ENCODE measurements at places on chromosomes 13 and 19.

DNA sequence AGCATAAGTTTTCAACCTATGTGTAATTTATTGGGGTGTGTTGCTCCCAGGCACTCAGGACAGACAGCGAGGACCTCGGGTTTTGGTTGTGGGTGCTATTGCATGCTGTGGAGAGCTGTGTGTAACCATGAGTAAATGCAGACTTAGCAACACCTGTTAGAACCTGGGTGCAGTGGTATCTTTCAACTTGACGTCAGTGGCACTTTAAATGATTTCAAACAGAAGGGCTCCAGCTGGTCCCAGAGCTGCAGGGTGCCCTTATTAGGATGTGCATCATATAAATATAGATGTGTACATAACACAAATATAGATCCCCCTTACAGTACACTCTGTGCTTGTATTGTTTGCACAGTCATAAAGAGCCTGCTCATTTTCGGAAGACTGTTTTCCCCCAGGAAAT lies 228.3 kb upstream of the IRS2 start:
- DNase-seq, result no peak

- no peak for DNase-seq
These were observed 18.9 kb downstream of the VASP start for GRCh38 chr19:45526143-45526542.

GRCh38 chr19:33795370-33796163 lies 1.1 kb upstream of the KCTD15 start:
- DNase-seq, result peak; percentile 20

DNA sequence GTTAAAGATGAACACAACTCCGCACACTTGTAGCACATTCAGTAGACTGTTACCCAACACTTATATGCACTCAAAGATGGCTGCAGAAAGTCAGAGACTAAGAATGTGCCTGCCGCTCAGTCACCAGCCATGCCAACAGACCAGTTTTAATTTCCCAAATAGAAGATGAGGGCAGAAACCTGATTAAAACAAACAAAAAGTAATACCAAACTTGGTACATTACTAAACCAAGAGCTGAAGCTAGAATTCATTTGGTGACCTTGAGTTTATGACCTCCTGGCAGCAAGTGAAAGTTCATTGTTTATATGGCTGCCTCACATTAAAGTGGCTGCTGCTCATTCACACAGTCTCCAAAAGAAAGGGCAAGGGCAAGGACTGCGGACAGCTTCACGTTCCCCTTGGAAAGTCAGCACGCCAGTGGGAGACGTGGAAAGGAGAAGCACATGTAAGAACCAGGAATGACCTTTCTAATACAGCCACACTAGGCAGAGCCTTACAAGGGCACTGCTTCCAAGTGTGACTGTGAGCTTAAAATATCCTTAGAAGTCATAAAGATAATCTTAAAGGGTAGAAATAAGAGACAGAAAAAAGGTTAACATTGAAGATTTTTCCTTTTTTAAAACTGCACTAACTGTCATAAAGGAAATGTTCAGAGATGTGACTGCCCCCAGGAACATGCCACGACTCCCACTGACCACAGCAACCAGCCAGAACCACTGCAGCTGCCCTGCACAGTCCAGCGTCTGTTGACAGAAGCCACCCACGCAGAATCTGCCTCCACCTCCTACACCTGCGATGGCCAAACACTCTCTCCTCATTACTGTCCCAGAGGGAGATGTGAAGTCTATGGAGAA lies 73.5 kb downstream of the STK24 start:
- no peak for DNase-seq

GRCh38 chr13:79468819-79469218 lies 12.1 kb upstream of the NDFIP2 start:
- DNase-seq, result no peak

DNA sequence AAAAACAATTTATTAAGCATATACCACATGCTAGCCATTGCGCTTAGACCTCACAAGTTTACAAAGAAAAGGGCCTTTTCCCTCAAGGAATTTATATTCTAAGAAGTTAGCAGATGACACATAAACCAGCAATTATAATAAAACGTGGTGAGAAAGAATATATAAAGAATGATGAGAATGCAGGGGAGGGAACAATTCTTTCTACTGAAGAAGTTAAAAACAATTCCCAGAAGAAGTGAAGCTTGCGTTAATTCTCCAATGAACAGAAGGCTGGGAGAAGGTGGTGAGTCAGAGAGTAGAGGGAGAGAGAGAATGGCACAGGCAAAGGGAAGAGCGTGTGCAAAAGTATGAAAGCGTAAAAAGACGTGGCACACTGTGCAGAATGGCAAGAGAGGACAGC lies 69.5 kb upstream of the ZDHHC20 start:
- DNase-seq, result no peak

DNA sequence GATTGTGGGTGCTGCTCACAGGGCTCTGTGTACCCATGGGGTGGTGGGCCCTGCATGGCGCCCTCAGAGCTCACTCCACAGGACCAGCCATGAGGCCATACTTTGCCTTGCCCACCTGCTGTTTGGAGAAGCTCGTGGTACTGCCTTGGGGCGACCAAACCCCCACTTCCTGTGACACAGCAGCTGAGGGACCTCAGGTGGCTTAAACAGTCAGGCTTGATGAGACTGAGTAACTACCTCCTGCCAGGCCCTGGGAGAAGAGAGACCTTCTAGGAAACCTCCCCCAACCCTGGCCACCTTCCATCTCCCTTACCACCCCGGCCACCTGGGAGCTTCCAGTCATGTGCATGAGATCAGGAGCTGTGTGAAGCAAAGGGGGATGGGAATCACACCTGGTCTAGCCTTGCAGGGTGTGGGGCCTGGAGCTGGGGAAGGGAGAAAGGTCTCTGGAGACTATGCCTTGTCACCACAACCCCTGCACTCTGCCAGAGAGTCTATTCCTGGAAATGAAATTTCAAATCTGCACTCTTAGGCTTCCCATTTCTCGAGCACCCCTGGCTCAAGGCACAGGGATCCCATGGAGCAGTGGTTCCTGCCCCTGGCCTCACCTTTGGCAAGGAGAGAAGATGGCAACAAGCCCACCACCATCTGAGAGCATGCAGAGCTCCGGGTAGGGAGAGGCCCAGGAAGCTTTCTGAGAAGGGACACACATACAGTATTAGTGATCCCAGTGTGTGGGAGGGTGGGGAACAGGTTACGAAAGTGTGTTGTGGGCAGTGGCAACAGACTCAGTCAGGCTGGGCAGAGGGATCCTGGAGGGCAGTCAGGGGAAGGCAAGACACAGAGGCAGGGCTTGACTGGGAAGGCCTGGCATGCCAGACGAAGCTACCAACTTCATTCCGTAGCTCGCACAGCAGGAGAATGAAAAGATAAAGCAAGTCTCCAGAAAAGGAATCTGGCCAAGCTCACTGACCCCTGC lies 125.0 kb downstream of the URI1 start:
- DNase-seq, result no peak

DNA sequence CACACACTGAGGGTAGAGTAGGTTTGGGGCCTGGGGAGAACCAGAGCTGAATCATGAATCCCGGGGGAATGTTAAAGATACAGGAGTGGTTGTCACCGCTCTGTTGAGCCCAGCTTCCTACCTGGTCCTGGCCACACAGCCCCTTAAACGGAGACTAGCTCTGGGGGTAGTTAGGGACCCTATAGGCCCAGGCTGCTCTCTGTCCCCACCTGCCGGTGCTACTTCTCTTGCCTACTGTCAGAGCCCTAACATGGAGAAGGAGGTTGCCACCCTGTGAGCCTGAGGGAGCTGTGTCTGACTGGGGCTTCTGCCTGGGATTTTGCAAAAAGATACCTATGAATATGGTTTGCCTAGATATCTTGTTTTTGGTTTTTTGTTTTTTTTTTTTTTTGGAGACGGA lies 36.6 kb upstream of the ZNF429 start:
- DNase-seq, result no peak

- no peak for DNase-seq
These were observed 46.4 kb downstream of the PEX11G start for GRCh38 chr19:7442423-7442822.

GRCh38 chr19:47309038-47309437 lies 623 bp upstream of the C5AR1 start:
- no peak for DNase-seq

DNA sequence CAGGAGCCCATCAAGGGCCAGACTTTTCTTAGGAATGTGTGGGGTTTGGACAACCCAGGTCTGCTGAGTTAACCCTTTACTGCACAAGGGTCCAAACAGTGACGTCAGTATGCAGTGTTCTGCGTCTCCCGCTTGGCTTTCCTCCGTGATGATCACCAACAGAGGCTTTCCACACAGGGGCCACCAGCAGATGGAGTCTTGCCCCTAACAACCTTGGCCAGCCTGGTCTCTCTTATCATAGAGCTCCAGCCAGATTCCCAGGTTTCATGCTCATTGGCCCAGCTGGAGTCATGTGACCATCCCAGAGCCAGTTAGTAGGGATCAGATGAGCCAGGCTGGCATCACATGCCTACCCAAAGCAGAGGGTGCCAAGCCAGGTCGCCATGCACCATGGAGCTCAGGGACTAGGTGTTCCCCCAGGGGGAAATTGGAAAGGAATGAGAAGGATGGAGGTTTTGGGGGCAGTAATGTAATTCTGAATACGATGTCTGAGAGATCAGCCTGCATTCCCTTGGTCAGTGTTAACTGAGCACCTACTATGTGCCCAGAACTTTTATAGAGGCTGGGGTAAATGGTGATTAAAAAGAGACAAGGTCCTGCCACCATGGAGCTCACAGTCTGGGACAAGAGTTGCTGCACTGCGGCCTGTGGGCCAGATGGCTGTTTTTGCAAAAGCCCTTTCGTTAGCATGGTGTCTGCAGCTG lies 61.2 kb downstream of the MYH14 start:
- DNase-seq, result no peak

DNA sequence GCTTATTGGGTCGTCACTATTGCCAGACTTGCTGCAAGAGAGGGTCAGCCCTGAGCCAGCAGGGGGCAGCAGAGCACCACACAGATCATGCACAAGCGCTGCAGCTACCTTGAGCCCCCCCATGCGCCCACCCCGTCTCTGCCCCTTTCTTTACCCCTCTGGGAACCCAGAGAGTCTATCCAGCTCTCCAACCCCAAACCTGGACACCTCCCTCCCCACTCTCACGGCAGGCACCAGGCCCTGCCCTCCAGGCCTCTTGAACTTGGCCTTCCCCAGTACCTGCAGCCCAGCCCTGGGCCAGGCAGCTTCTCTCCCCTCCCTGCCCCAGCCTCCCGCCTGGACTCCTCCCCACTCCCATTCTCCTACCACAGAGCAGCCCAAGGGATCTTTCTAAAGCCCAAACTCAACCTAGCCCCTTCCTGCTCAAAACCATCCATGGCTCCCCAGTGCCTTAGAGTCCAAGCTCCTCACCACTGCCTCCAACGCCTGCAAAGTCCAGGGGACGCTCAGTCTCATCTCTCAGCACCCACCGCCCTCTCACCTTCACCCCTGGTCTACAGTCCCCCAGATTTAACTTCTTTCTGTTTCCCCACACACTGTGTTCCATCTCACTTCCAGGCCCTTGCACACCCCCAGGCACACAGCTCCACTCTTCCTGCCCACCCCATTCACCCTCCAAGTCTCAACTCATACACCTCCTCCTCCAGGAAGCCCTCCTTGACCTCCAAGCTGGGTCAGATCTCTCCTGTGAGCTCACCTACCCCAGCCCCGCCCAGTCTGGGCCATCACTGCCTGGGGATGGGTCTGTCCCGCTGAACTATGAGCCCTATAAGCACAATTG lies 9.4 kb upstream of the CEACAM16 start:
- DNase-seq, result peak; percentile 53

DNA sequence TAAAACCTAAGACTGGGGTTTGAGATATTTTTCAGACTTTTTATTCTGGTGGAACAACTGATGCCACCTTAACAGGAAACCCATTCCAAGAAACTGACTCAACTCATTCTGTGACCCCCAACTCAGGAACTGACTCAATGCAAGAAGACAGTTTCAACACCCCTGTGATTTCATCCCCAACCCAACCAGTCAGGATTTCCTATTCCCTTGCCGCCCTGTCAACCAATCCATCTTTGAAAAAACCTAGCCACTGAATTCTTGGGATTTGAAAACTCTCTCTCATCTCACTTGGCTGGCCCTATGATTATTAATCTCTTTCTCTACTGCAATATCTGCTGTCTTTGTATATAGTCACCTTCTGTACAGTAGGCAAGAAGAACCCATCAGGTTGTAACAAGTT lies 1211.9 kb upstream of the ATXN8OS start:
- DNase-seq, result no peak

- no peak for DNase-seq
These were observed 68.4 kb downstream of the SPATA13 start for GRCh38 chr13:24228852-24229458.

- DNase-seq, result no peak
These were observed 24.2 kb downstream of the GADD45B start for GRCh38 chr19:2500156-2500555.

DNA sequence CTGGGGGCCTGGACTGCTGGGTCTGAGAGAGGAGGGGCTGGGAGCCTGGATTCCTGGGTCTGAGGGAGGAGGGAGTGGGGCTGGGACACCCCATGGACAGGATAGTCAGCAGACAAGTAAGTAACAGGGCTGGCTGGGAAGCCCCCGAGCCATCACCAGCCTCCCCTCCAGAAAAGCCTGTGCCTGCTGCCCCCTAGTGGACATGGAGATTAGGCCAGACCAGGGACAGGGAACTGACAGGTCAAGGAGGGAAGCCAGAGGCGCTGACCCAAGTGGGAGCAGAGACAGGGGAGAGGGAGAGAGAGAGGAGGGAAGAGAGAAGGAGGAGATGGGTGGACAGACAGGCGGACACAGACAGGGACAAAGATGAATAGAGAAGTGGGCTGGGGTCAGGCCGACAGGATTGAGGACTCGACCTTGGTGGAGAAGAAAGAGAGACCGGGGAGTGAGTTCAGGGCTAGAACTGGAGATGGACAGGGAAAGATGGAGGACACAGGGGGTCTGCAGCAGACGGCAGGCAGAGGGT lies 6.7 kb upstream of the ERFL start:
- DNase-seq, result peak; percentile 58

DNA sequence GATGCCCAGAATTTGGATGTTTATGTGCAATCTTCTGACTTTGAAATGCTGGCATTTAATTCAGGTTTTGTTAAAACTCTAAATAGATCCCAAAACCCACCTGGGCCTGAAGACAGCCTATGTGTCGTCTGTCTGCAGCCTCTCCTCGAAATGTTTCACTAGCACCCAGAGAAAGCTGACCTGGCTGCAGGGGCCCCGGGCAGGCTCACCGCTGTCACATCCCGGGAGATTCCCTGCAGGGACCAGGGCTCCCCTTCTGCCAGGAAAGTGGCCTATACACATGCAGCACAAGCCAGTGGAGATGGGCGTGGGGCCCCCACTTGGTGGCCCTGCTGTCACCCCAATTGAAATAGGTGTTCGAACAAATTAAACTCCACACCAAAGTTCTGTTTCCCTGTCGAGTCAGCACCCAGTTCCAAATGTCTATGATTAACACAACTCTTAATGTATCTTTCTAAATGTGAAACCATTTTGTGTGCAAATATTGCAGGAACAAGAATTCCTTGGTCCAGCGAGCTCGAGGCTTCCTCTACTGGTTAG lies 145.8 kb upstream of the ZNF507 start:
- DNase-seq, result no peak
